ENCODE measurements at places on chromosomes 2 and 18. TPM values are rescaled to one million over a fixed set of nuclear protein-coding genes. Genes with fewer than 3 reads are reported as not detected.

CRYGC gene
- polyA plus RNA-seq, result not detected

- DNase-seq, result no peak
These were observed 131.6 kb downstream of the BCL2 start for GRCh38 chr18:63187791-63188460.

DNA sequence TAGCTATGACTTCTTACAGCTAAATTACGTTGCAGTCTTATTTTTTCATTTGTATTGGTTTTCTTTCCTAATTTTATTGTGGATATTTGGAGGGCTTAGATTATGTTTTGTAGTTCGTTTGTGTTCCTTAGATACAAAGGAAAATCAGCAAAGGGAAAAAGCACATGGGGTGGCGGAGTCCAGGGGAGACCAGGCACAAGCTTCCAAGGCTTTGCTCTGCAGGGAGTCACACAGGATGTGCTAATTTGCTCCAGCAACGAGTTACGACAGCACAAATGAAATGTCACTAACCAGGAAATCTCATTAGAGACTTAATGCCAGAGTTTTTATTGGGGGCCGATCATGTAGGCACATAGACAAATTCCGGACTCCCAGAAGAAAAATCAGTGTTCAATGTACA, 60.5 kb upstream of the CABYR start:
- DNase-seq, result no peak

DNA sequence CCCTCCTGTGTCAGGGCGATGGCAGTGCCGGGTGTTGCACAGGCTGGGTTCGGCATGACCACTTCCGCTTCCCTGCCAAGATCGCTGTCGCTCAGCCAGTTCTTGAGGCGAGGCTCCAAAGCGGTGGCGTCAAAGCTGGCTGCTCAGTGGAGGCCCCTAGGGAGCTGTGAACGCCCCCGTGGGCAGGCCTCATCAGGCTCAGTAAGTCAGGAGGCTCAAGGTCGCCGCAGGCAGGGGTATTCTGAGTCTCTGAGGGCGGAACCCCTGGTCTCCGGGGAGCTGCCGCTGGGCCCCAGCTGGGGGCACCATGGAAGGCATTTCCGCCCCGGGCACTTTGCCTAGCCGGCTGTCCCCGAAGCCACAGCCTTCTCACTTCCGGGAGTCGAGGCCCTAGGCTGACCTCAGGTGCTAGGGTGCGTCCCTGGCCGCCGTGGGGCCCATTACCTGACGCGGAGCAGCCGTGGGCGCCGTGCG, 210.4 kb downstream of the SOCS6 start:
- no peak for DNase-seq

DNA sequence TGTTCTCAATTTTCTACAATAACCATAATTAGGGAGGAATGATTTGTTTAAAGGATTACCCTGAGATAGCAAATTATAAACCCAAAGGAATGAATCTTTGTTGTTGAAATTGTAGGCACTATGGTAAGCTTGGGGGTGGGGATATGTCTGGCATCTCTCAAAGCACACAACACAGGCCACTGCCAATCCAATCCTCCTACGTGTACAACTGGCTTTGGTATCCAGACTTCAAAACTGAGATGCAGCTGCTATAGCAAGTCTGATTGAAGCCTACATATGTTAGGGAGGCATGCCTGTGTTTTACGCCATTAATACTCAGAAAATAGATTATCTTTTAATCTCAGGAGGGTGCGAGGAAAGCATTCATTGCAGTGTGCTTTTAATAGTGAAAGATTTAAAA, 5.9 kb upstream of the NCOA1 start:
- DNase-seq, result no peak

TLX2 gene
- polyA plus RNA-seq, result 0.07 TPM

Measured in left kidney (tissue), 8 donors.